ENCODE measurements at places on chromosomes 4 and X. TPM values are rescaled to one million over a fixed set of nuclear protein-coding genes. Genes with fewer than 3 reads are reported as not detected.

CSAG1 gene
- polyA plus RNA-seq = not detected

DNA sequence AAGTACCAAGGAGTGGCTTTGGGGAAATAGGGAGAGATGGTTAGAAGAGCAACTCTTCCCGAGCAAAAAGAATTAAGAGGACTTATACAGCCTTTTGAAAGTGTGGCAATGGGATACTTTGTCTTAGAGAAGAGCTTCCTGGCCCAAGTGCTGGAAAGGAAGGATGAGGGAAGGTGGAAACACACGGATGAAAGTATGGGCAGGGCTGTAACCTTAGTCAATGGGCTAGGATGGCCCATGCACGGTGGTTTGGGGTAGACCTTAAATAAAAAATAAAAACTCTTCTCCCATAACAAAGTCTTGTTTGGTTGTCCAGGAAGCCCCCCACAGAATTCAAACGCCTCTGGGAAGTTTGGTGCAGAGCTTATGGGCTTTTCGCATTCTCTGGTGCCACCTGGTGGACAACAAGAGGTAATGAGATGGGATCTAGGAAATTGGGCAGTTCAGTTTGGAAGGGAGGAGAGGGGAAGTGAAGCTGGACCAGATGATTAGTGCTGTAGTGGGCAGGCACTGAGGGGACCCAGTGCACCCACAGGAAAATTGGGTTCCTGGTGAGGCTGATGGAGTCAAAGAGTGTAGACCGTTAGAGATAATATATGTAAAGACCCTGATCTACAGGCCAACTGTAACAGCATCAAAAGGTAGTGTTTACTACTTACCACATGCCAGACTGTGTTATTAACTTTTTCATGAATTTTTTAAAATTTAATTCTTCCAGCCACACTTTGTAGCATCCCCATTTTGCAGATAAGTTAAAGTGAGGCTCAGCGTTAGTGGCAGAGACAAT, 13.8 kb upstream of the ENOX2 start:
- peak; percentile 48 for DNase-seq

DNA sequence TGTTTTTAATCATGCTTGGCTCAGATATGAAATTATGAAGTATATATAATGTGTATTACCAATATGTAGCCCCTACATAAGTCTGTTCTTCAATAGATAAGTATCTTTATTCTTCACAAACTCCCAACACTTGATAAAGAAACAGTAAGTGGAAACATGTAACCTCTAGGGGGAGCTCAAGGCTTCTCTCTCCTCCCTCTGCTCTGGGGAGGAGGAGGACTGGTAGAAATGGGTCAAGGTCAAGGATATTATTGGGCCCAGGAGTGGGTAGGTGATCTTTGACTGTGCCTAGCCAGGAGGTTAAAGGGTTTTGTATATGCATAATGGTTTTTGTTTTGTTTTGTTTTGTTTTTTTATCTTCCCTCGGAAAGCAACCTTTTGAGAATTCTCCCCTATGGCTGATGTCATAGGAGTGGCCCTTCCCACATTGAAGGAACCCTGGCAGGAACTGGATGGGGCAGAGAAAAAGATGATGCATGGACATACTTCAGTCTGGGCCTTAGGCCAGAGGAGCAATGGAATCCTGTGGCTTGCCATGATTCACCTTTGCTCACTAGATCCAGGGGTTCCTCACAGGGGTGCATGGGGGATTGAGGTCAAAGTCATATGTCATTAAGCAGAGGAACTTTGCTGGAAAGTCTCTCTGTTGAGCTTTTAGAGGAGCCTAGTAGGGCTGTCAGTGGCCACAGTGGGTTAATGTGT, 460.3 kb downstream of the MID1IP1 start:
- peak; percentile 31 for DNase-seq

- DNase-seq = no peak
Measured at GRCh38 chrX:153634832-153635231, 12.2 kb upstream of the DUSP9 start.

TASL gene
- polyA plus RNA-seq = 0.47 TPM

DNA sequence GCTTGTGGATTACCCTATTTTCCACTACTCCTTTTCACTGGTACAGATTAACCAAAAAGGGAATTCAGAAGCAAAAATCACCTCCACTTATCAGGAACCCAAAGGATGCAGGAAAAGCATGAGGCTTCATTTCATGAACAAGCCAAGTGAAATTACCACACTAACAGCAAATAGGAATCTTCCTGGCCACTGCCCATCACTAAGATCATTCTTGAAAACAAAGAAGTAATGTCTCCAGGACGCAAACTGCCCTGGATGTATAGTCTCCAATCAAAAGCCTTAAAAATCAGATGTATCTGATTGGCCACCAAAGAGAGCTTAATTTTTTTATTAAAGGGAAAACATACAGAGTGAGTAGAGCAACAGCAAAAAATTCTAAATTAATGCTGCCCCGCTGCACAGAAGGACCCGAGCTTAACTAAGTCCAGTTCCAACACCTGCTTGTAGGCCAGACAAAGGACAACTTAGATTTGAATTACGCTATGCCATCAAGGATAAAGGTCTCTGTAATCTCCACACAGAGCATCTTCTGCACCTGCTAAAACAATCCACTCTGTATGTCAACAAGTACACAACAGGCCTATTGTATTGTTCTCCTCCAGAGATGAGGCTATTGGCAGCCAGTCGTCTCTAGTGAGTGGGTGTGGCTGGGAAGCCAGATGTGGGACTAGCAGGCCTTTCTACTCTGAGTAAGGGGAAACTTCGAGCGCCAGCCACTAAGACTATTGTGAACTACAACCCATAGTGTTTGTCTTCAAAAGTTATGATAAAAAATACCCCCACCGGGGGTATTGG, 12.4 kb downstream of the ZDHHC9 start:
- DNase-seq = no peak

GRCh38 chrX:10615931-10616774, 4.2 kb downstream of the MID1 start:
- peak; percentile 50 for DNase-seq

- no peak for DNase-seq
Measured at GRCh38 chr4:163693776-163694175, 199.3 kb downstream of the TMA16 start.

Measured in left kidney (tissue), 8 donors.